Cardiac fibroblast (primary cell): ENCODE measurements at places on chromosomes 5 and 9.
A peak's percentile ranks its signal among the peaks of the same experiment; 100 is the strongest.

GRCh38 chr5:97131139-97131710, 11.2 kb downstream of the LIX1 start:
- DNase-seq = peak; percentile 25

DNA sequence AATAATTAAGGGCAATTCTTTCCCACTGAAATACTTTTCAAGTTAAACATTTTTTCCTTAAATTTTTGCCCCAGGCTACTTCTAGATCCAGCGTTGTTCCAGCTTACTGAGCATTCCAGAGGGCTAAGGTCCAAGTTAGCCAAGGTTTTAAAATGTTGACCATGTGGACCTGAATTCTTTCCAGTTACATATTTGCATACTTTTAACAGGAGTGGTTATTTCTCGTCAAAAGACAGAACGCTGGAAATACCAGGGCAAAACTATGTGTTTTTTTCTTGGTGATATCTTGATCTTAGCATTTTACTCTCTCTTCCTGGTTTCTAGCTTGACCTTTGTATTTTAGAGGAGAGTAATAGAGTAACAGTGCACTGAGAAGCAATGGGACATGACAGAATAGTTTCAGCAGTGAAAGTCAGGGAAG, 32.8 kb downstream of the TMC1 start:
- DNase-seq = peak; percentile 66

DNA sequence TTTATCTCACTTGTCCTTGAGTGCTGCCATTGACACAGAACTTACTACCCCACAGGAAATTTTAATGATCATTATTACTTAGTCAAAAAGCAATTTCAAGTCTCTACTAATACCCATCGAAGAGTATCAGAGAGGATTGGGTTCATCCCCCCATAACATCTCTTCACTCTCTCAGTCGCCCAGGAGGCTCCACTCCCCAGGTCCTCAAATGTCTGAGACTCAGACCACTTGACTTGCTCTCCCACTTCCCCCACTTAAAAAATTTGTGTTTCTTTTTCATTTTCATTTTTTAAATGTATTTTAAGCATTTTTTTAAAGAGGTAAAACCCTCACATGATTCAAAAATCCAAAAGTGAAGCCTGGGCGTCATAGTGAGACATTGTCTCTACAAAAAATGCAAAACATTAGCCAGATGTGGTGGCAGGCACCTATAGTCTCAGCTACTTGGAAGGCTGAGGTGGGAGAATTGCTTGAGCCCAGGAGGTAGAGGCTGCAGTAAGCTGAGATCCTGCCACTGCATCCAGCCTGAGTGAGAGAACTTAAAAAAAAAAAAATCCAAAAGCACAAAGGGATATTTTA, 56.8 kb upstream of the TRAF1 start:
- DNase-seq = no peak

- peak; percentile 98 for DNase-seq
Observed at GRCh38 chr9:27125030-27125429, 16.0 kb downstream of the TEK start.

GRCh38 chr9:98834386-98834785, 26.9 kb downstream of the GALNT12 start:
- no peak for DNase-seq

- DNase-seq = no peak
Observed at GRCh38 chr5:117337064-117337749, 762.6 kb upstream of the SEMA6A start.

- no peak for DNase-seq
Observed at GRCh38 chr9:88013607-88014006, 39.3 kb upstream of the CDK20 start.

GRCh38 chr9:80796632-80797031, 892.7 kb downstream of the TLE1 start:
- DNase-seq = no peak

DNA sequence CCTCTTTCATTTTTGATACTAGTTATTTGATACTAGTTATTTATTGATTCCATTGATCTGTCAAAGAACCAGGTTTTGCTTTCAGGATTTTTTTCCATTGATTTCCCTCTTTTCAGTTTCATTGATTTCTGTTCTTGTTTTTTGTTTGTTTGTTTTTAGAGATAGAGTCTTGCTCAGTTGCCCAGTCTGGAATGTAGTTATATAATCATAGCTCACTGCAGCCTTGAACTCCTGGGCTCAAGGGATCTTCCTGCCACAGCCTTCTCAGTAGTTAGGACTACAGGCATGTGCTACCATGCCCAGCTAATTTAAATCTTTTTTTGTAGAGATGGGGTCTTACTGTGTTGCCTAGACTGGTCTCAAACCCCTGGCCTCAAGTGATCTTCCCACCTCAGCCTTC, 49.9 kb downstream of the FSD1L start:
- no peak for DNase-seq

- peak; percentile 76 for DNase-seq
Observed at GRCh38 chr5:116576053-116576713, 1.6 kb upstream of the SEMA6A start.

DNA sequence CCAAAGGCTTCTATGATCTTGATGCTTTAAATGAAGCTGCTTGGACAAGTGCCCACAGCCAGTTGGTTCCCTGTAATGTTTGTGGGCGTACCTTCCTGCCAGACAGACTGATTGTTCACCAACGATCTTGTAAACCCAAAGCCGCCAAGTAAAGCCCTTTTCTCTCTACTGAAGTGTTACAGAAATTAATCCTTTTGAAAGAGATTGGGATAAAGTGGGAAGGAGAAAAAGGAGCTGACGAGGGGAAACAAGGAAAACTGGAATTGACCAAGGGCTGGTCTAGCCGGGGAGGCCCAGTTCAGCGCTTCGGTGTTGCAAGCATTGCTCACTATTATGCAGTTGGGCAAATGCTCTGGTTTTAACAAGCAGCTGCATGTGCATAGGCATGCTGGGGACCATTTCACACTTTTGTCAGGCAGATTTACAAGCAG, 53.2 kb downstream of the ZNF474 start:
- DNase-seq = peak; percentile 93

DNA sequence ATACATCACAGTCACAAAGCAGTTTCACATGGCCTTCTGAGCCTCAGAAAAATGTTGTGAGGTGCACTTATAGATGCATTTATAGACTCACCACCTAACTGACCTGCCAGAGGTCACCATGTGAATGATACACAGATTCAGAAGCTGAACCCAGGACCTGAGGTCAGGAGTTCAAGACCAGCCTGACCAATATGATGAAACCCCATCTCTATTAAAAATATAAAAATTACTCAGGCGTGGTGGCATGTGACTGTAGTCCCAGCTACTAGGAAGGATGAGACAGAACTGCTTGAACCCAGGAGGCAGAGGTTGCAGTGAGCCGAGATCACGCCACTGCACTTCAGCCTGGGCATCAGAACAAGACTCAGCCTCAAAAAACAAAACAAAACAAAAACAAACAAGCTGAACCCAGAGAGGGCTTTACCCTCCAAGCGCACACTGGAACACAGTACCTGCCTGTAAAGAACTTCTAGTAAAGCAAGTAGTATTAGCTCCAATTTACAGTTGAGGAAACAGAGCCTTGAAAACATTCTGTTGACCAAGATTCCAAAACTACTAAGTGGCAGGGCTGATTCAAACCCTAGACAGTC, 16.3 kb downstream of the ECPAS start:
- DNase-seq = no peak

DNA sequence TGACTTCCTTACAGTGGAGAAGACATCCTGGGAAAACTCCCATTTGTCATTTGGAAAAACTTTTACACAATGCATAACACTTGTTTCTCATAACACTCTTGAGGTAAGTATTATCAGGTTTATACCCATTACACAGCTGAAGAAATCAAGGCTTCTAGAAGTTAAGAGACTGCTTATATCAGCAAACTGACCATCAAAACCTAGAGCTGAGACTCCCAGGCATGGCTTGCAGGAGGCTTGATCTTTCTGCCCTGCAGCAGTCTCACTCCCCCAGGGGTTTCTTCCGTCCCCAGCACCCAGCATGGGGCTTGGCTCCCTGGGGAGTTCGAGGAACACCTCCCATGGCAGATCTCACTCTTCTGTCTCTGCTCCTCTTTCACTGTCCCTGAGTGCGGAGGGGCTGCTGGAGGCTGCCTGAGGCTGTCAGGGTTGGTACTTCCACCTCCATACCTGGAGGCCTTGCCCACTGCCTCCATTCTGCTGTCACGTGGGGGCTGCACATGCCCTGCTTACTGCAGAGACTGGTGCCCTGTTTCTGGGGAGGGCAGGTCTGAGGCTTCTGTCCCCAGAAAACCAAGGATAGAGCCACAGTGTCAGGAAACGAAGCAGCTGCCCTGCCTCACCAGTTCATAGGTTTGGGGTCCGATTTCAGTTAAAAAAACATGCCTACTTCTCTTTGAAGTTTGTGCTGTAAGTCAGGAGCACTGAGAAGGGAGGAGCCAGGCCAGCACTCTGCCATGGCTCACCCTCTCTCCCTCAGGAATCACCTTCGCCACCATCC, 202.5 kb downstream of the PAX5 start:
- no peak for DNase-seq

DNA sequence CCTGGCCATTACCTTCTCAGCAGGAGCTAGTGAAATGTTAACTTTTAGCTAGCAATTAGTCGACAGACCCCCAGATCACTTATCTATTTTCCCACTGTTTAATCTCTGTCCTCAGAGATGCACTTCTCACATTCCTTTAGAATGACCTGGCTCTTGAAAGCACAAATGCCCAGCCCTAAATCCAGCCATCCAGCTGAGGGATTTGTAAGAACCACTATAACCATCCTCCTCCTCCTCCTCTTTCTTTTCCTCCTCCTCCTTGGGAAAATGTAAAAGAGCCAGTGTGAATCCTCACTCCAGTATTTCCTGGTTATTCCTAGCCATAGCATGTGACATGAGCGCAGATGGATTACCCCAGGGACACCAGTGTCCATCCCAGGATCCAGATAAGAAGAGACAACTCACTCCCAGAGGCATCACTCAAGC, 124.3 kb downstream of the ENC1 start:
- DNase-seq = peak; percentile 45

DNA sequence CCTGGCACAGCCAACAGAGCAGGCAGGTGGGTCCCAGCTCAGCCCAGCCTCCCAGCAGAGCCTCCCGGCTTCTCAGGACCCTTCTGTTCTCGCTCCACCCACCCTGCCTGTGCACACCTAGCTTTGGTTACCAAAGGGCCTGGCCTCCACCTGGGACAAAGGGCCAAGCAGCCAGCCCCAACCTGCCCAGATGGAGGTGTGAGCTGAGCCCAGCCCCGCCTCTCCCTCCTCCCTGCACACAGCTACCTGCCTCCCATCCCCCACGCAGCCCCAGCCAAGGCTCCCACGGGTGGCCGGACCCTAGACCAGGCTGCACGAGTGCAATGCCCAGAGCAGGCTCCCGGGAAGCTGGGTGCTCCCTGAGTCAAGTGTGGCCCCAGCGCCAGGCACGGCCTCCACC, 5.6 kb downstream of the TPRN start:
- DNase-seq = no peak

GRCh38 chr5:147046281-147046680, 167.7 kb upstream of the PPP2R2B start:
- DNase-seq = no peak

DNA sequence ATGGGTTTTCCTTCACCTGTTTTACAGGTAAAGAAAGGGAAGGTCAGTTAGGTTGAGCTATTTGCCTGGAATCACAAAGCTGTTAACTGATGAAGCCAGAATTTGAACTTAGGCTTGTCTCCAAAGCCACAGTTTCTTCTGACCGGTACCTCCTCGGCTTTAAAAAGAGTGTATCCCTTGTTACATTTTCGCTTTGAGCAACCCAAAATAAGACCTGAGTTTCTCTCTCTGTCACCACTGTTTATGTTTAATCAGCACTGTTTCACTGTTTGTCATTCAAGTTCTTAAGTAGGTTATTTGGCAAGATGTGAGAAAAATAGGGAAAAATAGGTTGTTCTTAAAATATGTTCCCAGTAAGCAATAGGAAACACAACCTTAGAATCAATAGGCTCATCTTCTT, 84.6 kb downstream of the VCAN start:
- DNase-seq = no peak

DNA sequence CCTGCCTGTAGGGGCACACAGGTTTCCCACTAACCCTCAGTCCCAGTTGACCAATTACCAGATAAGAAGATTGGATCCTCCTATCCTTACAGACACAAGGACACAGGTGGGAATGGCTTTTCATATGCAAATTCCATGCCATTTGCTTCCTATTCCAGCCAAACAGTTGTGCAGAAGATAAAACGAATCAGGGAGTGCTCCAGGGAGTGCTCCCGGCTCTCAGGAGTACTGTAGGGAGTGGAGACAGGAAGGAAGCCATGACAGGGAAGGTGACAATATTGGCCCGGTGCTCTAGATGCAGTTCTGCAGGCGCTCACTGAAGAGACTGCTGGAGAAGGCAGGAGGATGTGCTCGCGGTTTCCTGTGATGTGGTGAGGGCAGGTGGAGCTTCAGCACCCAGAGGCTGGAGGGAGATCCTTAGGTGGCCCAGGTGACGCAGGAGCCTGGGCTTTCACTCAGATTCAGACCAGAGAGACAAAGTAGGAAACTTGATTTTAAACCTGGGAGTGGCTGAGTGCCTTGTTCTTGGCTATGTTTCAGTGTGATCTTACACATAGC, 260.0 kb downstream of the AUH start:
- no peak for DNase-seq

- peak; percentile 15 for DNase-seq
Observed at GRCh38 chr9:123407217-123407851, 51.3 kb downstream of the CRB2 start.

DNA sequence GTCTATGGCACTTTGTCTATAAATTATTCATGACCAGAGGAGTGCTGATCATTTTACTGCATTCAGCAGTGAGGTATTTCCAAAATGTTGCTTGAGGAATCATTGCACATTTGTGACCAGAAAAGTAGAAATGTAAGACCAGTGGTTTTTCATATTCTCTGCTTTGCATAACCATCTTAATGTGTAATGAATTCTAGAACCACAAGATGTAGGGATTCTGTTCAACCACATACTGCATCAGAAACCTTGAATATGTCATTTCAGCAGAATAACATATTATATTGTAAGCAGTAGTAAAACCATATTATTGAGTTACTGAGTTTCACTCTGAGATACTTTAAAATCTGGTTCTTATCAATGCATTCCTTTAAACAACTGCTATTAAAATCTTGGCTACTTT, 1243.4 kb downstream of the MAT2B start:
- DNase-seq = no peak

GRCh38 chr9:38671372-38671731, 48.6 kb downstream of the FAM240B start:
- DNase-seq = peak; percentile 4

DNA sequence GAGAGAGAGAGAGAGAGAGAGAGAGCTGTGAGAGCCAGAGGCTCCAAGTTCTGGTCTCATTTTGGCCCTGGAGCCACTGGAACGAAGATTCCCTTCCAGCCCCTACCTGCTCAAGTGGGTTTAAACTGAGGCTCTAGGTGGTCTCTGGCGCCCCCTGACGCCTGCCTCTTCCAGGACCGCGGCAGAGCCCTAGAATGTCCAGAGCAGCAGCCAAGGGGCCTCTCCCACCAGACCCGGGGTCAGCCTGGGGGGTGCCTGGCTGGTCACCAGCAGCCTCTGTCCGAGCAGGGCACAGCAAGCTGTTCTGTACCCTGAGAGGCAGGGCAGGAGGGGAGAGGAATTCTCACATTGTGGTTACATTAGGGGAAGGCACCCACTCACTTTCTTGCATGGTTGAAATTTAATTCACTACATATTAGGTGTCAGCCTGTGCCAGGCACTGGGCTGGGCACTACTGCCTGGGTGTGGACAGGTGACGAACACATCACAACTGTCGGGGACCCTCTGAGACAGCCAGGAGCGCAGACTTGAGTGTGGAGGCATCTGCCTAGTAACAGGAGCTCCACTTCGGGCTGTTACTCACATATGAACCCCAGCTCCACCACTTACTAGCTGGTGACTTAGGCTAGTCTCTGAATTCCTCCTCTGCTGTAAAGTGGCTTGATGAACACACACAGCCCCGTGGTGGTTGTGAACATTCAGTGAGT, 44.5 kb downstream of the AMBP start:
- peak; percentile 39 for DNase-seq
